ENCODE measurements at places on chromosomes 1 and 21. TPM values are rescaled to one million over a fixed set of nuclear protein-coding genes. Genes with fewer than 3 reads are reported as not detected.
A peak's percentile ranks its signal among the peaks of the same experiment; 100 is the strongest.

PODN gene
- total RNA-seq, result not detected

APOBEC4 gene
- not detected for total RNA-seq

DNA sequence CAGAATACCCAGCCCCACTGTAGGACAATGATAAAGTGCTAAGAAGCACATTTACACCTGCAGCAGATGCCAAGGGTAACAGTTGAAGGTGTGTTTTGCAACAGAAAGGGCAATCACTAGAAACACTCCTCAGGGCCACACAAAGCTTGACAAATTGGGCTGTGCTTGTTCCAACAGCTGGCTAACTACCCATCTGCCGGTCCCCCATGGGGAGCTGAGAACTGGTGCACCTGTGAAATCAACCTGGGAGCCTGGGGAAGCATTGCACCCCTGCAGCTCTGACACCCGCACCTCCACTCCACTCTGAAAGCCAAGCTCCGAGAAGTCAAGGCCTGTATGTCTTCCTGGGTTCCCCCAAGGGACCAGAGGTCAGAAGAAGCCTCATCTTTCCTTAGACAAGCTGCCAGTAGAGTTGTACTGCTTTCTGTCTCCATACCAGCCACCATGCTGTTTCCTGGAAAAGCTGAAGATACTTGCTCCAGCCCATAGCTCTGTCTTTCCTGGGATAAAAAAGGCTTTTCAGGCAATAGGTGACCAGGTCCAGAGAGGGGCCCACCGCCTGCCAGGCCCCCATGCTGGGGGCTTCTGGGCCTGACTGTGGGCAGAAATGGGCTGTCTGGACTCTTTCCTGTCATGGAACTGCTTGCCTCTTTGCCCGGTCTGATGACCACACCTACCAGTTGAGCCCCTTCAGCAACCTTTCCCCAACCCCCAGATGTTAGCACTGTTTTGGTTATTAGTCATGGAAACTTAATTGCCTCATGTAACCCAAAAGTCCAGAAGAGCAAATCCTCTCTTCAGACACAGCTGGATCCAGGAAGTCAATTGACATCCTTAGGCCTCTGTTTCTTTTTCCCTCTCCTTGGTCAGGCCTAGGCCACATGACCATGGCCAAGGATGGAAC lies 93.6 kb downstream of the KIF14 start:
- DNase-seq, result no peak

SLX9 gene
- 38.7 TPM for total RNA-seq

GRCh38 chr1:97797403-97798183 lies 123.2 kb downstream of the DPYD start:
- no peak for DNase-seq

CGN gene
- 1.9 TPM for total RNA-seq

GRCh38 chr1:116579259-116579875 lies 8.5 kb upstream of the CD58 start:
- DNase-seq, result no peak

GRCh38 chr1:70667494-70668170 lies 256.6 kb downstream of the CTH start:
- DNase-seq, result no peak

DNA sequence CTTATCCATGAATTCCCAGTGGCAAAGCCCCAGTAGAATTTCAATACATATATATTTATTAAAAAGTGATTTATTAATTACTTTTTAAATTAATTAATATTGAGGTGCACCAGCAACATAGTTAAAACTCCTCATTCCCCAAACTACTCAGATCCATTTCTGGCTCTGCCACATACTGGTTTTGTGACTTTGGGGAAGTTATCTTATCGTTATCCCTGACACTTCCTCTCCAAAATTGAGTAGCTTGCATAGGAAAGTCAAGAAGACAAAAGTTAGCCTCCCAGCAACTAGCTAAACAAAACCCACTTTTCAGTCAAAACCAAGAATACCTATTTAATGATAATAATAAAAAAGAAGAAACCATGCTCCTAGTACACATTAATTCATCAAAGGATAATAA lies 35.9 kb downstream of the TCP10L start:
- no peak for DNase-seq

GRCh38 chr1:90924982-90925381 lies 96.9 kb downstream of the ZNF644 start:
- no peak for DNase-seq

ADAMTS4 gene
- 7.7 TPM for total RNA-seq

DNA sequence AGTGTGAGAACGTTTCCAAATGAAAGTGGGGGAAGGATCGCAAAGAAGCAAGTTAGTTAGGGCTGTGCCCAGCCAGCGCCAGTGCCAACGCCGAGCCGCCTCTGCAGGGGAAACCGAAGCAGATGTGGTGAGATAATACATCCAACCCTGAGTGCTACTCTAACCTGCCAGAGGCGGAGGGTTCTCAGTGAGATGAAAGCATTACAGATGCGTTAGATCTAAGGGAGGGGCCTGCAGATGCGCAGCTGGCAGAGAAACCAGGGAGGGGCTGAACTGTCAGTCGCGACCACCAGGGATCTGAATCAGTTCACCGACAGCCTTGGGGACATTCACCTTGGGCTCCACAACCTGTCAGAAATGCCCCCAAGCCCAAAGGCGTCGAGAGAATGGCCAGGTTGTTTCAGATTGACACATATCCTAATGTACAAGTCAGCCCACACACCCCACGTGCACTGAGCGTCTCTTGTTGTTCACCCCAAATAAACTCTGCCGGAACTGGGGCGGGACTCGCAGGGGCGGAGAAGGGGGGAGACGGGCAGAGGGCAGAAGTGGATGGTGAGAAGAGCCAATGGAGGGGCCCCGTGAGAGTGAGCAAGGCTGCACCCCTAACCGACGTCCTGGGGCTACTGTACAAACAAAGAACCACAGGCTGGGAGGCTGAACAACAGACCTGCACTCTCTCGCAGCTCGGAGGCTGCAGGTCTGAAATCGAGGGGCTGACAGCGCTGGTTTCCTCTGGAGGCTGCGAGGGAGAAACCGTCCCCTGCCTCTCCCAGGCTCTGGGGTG lies 8.7 kb upstream of the UMODL1 start:
- peak; percentile 89 for DNase-seq

- DNase-seq, result no peak
These were observed 247.6 kb downstream of the TM2D1 start for GRCh38 chr1:61477301-61477700.

- DNase-seq, result no peak
These were observed 32.9 kb upstream of the ITLN2 start for GRCh38 chr1:160987359-160988050.

AUNIP gene
- total RNA-seq, result 9.9 TPM

GRCh38 chr1:205024679-205025078 lies 18.3 kb upstream of the CNTN2 start:
- no peak for DNase-seq

DNA sequence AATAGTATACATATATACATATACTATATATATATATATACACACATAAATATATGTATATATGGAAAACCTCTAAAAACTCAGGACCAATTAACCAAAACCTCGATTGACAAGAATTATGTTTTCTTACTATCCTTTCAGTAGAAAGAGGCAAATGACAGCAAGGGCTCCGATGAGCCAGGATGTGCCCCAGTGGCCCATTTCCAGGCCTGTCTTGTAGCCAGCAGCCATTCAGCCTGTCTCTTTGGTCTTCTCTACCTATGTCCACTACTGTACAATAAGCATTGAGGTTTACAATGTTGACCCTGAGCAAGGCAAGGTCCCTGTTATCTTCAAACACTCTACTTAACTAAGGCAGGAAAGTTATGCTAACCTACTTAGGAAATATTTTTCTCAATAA lies 9.8 kb downstream of the KCNA2 start:
- no peak for DNase-seq

DNA sequence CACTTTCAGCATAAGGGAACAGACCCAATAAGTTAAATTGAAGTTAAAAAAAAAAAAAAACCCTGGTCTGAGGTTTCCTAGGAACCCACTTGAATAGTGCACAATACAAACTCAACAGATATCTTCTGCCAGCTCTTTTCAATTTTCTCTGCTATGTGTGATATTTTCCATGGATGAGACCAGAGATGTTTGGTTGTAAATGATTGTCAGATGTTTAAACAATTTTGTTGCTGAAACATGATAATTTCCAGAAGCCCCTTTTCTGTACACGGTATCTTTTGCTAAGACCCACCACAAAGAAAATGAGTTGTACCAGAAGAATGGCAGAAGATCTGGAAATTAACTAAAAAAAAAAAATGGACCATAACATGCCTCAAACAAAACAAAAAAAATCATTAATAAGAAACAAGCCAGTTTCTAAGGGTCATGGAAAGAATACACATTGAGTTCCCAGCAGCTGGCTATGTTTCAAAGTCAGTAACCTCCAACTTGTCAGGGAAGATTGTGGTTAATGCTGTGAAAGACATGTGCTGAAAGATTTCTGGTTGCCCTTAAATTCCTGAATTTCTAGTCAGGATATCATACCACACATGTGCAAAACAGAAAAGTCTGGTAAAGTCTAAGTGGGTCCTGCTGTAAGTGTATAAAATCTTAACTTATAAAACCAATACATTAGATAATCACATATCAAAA lies 35.6 kb upstream of the MGST3 start:
- DNase-seq, result no peak

DNA sequence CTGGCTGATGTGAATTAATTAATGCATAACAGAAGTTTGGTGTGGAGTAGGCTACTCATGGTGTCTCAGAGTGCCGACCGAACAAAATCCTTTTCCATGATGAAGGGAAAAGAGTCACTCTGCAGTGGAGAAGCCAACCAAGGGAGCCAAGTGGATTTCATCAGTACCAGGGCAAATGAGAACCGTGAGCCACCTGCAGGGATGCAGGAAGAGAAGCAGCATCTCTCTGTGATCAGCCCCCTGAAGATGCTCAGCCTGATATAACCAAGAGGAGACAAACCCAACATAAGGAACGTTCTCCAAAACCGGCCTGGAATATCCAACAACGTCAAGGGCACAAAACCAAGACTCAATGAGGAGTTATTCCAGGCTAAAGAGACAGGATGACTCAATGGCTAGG lies 13.4 kb upstream of the LAPTM5 start:
- no peak for DNase-seq

GRCh38 chr1:119787776-119788175 lies 19.1 kb upstream of the HMGCS2 start:
- DNase-seq, result no peak

- DNase-seq, result no peak
These were observed 131.6 kb downstream of the TLR5 start for GRCh38 chr1:223011505-223011856.

- no peak for DNase-seq
These were observed 2.0 kb downstream of the POLR3C start for GRCh38 chr1:145826030-145826429.

ADCY10 gene
- total RNA-seq, result 0.07 TPM

DNA sequence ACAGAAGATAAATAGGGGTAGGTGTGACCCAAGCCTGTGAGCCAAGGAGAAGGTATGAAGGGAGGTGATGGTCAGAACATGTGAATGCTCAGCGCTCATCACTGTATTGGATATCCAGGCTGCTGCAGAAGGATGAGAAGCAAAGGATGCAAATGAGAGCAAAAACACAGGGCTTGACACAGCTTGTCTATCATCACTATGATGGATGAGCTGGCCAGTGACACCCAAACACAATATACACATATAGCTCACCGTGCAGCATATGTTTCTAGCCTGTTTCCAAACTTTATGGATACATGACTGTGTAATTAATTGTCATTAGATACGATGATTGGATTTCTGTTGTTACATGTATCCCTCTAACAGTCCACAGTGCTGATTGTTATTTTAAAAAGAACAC lies 13.8 kb upstream of the HMGN1 start:
- no peak for DNase-seq

GRCh38 chr1:11918799-11919519 lies 7.3 kb downstream of the KIAA2013 start:
- DNase-seq, result no peak

GRCh38 chr21:24897883-24898282 lies 709.4 kb downstream of the MRPL39 start:
- DNase-seq, result no peak

DNA sequence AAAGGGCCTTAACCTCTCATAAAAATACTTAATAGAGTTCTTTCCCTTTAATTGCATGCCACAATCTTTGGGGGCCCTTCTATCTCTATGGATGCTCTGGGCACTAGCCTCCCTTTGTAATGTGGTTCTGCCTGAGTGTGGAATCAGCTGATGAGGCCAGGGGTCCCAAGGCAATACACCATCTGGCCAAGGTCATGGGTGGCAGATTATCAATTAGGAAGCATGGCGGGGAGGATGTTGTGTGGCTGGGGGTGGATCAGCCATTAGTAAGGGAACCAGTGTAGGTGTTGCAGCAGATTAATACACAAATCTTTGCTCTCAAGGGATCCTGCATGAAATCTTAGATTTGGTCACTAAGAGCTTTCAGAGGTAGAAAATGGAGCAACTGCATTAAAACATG lies 35.3 kb downstream of the NHLH2 start:
- DNase-seq, result no peak

AMPD1 gene
- 0.17 TPM for total RNA-seq

DNA sequence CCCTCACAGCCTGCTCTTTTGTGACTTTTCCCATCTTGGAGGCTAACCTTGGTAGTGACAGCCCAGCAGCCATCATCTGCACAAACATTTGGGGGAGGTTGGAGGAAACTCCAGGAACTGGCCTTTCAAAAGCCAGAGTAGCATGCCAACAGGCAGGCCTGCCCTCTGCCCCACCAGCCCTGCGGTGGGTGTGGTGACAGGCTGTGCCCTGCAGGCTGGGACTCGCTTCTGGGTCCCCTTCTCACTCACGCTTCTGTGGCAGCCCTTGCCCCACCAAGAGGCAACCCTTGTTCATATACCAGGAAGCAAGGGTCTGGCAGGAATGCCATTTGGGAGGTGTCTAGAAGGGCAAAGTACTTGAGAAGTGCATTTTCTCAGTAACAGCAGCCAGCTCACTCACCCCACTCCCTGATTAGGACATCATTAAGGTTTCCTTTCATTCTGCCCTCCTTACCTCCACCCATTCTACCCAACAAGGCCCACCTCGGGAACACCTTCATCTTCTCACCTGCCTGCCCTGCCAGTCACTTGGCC lies 20.8 kb upstream of the FAM3B start:
- DNase-seq, result no peak

- no peak for DNase-seq
These were observed 26.5 kb downstream of the AKNAD1 start for GRCh38 chr1:108830119-108831008.

DNA sequence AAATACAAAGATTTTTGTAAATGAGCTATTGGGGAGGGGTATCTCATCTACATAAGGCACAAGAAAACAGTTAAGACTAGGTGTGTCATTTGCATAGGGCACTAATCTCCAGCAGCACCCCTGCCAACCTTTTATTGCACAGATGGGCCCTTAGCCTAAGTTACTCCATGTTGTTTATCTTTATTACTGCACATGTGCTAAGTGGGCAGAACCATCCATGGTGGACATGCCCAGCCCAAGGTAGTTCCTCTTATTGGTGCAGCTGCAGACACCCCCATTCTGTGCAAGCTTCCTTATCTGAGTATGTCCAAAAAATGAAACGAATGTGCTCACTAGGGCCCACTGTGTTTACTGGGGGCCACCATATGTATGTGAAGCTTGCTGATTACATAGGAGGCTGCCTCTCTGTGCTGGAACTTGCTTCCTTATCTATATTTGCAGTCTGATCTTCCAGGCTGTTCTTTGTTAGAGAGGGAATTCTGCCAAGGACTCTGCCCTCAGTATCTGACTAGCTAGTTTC lies 77.3 kb upstream of the NEK7 start:
- no peak for DNase-seq

Data from activated T-cell treated with anti-CD3 and anti-CD28 coated beads, Interleukin-2, amount 50 U/mL, for 72 hours (primary cell).